Stimulated activated CD8-positive, alpha-beta memory T cell treated with anti-CD3 and anti-CD28 coated beads, Interleukin-7, amount 100 ng/mL, for 4 hours (primary cell): ENCODE measurements at places on chromosomes 7 and 10.

GRCh38 chr10:62934258-62934657 lies 118.1 kb upstream of the EGR2 start:
- DNase-seq: no peak

GRCh38 chr7:370259-370625 lies 80.3 kb downstream of the FOXL3 start:
- no peak for DNase-seq

DNA sequence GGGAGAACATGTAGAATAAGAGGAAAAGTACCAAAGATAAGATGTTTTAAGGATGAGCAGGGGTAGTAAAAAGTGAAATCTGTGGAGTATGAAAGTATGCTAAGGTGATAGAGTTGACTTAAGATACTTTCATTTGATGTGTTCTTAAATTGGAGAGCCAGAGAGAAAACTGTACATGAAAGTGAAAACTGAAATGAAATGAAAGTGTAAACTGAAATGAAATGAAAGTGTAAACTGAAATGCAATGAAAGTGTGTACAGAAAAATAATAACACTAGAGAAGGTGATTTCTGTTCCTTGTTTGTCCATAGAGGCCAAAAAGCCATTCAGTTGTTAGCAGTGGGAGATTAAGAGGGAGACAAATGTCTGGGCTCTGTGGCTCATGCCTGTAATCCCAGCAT lies 17.5 kb downstream of the AHR start:
- DNase-seq: no peak

DNA sequence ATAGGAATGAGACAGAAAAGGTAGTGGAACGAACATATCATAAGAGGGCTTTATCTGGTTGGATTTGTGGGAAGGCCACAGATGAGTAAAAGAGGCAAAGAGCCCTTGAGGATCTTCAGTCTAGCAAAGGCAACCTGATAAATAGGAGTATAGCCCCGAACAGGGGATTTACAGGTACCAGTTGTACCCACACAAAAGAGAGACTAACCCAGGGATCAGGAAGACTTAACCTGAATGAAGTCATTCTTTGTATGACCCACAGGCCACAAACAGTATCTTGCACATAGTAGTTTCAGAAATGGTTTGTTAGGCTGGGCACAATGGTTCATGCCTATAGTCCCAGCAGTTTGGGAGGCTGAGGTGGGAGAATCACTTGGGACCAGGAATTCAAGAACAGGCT lies 208.2 kb downstream of the ARHGAP21 start:
- DNase-seq: no peak

DNA sequence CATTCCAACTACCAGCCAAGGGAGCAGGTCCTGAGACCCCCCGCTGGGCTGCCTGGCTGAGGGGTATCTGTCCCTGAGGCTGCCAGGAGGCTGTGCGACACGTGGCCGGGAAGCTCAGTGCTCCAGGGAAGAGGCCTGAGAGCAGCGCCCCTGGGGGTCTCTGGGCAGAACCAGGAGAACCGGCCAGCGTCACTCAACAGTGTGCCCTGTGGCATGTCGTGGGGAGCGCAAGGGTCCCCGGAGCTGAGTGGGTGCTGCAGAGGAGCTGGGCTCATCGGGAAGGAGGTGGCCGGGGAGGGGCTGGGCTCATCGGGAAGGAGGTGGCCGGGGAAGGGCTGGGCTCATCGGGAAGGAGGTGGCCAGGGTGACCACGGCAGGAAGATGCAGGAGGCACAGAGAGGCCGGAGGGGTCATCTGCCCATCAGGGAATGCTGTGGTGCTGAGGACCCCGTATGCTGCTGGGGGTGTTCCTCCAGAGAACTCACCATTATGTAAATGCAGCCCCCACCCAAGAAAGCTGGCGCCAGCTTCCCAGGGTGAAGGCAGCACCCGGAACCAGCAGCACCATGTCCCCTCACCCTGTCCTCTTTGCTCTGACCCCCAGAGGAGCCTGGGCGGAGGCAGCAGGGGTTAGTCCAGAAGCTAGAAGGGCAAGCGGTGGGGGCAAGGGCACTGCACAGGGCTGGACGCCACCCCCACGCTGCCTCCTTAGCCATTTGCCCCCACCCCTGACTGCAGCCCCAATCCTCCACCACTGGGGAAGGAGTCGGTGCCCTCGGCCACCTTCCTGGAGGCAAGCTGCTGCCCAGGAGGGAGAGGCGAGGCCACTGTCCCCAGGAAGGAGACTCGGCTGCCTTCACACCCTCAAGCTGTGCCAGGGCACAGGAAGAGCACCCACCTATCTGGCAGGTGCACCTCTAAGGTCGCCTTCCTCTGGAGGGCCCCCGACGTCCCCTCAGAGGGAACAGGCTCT lies 33.3 kb downstream of the CALML3 start:
- no peak for DNase-seq

- no peak for DNase-seq
Measured at GRCh38 chr10:44198096-44198779, 186.7 kb downstream of the CXCL12 start.

GRCh38 chr7:47601119-47601880 lies 19.4 kb upstream of the TNS3 start:
- no peak for DNase-seq

DNA sequence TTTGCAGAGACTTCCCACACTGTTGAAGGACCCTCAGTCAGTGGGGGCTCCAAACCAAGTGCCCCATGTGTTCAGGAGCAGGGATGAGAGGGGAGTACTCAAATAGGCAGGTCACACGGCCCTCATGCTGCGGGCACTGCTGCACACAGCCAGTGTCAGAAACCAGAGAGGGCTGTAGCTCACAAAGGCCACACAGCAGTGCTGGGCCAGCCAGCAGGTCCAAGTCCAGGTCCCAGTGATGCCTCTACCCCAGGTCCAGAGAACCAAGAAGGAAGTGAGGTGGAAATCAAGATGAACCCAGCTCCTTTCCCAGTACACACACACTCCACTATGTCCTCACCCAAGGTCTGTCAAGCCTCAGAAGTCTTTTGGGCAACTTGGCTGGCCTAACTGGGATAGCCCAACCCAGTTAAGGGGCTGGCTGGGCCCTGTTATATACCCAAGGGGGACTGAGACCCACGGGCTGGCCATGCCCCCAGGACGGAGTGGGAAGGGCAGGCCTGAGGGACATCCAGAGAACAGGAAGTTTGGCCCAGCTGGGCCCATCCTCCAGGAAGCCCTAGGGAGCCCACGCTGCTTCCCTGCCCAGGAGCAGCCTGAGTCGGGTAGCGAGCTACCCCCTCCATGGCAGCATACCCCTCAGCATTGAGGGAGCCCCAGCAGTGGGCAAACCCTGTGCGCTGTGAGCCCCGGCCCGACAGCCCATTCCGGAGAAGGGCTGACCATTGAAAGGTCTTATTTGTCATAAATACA lies 24.3 kb downstream of the GRID1 start:
- DNase-seq: no peak

DNA sequence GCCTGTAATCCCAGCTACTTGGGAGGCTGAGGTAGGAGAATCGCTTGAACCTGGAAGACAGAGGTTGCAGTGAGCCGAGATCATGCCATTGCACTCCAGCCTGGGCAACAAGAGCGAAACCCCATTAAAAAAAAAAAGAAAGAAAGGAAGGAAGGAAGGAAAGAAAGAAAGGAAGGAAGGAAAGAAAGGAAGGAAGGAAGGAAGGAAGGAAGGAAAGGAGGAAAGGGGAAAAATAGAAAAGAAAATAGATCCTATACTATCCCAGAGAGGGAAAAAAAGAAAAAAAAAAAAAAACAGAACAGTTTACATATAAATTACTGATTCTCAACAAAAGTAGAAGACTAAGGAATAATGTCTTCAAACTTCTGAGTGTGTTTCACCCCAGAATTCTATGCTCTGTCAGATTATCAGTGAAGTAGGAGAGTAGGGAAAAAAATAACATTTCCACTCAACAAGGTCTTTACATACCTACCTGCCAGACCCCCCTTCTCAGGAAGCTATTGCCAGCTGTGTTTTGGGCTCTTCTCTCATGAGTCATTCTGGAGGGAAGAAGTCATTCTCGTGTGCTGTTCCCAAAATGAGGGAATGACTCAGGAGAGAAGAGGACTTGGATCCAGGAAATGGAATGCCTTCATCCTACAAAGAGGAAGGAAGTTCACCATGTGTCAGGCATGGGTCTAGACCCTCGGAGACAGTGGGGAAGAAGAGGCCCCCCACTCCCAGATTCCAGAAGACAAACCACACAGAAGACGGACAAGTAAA lies 20.9 kb downstream of the RGS10 start:
- DNase-seq: no peak

- DNase-seq: no peak
Measured at GRCh38 chr10:71125749-71126107, 86.6 kb upstream of the UNC5B start.

- DNase-seq: no peak
Measured at GRCh38 chr10:14413523-14413922, 82.8 kb upstream of the FRMD4A start.

- no peak for DNase-seq
Measured at GRCh38 chr10:72133517-72133916, 45.2 kb upstream of the SPOCK2 start.

DNA sequence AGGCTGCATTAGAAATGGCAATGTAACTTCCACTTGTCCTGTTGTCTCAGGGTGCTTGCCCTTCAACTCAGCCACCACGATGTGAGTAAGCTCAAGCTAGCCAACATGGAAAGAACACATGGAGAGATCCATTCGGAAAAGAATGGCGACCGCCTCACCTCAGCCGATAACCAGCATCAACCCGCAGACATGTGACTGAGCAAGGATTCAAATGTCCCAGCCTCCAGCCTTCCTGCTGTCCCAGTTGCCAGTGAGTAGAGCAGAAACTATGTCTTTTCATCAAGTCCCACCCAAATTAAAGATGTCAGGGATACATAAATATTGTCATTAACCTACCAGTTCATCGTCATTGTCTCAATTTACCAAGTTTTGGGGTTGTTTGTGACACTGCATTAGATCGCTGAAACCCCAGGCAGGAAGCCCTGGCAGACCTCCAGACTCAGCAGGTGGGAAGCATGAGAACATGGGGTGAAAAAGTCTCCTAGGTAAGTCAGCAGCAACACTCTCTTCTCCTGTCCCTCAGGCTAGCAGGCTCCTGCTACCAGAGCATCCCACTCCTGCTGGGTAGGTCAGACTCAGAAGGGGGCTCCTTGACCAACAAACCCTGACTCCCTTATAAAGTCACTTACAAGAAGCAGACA lies 67.0 kb downstream of the OSBPL3 start:
- DNase-seq: no peak

GRCh38 chr10:91798649-91799611 lies 704 bp downstream of the TNKS2 start:
- no peak for DNase-seq

- DNase-seq: no peak
Measured at GRCh38 chr10:64555666-64556065, 1034.5 kb downstream of the REEP3 start.

DNA sequence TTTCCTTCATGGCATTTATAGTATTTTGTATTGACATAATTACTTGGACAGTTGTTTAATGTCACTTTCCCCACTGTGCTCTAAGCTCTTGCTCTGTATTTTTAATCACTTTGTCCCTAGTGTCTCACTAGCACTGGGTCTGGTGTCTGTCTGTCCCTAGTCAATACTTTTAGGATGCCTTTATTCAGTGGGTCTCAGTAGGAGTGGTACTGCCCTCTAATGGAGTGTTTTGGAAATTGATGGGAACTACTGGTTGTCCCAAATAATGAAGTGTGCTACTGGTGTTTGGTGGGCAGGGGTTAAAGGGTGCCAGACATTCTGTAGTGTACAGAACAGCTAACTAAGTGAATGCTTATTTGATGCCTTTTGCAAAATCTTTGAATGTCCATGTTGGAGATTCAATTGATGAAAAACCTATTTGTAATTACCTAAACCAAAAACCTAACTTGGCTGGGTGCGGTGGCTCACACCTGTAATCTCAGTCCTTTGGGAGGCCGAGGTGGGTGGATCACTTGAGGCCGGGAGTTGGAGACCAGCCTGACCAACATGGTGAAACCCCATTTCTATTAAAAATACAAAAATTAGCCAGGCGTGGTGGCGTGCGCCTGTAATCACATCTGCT lies 33.3 kb downstream of the CDK14 start:
- no peak for DNase-seq

- DNase-seq: no peak
Measured at GRCh38 chr7:112204499-112205342, 1.5 kb downstream of the DOCK4 start.

DNA sequence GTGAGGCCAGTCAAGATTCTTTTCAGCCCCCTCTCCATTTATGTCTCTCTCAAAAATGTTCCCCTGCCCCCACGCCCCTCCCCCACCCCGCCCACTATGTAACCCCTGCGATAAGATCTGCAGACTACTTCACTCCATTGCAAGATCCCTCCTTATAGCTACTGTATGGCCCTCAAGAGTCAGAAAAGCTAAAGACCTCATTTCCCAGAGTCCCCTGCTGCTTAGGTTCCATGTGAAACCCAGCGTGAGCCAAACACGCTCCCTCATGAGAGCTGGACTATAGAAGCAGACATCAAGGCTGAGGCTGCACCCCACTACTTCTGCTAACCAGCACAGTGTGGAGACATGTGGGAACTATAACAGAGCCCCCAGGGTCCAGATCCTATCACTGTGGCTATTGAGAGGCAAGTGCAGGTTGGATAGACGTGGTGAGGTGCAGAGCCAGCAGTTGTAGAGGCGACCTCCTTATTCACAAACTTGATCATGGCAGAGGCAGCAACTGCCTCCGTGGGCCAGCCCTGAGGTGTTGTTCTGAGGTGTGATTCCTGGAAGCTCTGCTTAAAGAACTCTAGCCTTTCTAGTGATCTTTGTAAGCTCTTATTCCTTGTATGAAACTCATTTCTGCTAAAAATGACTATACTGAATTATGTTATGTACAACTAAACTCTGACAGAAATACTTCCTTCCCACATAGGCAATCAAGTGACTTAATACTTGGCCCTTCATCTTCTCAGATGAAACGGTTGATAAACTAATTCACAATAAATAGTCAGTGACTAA lies 117.0 kb upstream of the ARID5B start:
- no peak for DNase-seq

DNA sequence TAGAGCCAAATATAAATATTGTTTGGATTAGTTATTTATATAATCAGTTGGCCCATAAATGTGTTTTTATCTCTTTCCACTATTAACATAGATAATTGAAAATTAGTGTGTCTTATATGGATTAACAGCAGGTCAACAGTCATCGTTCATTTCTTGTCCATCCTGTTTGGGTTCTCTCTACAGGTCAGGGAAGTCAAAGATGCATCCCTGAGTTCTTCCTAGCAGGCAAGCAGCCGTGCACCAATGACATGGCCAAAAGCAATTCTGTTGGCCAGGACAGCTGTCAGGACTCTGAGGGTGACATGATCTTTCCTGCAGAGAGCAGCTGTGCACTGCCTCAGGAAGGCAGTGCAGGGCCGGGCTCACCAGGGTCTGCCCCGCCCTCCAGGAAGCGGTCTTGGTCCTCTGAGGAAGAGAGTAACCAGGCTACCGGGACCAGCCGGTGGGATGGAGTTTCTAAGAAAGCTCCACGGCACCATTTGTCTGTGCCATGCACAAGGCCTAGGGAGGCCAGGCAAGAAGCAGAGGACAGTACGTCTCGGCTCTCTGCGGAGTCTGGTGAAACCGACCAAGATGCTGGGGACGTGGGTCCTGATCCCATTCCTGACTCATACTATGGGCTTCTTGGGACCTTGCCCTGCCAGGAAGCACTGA lies 15.9 kb downstream of the FBH1 start:
- DNase-seq: no peak

GRCh38 chr7:79341902-79342301 lies 111.6 kb downstream of the MAGI2 start:
- no peak for DNase-seq
